ENCODE measurements at places on chromosomes 16 and 17. TPM values are rescaled to one million over a fixed set of nuclear protein-coding genes. Genes with fewer than 3 reads are reported as not detected.
A peak's percentile ranks its signal among the peaks of the same experiment; 100 is the strongest.

GRCh38 chr17:35915153-35915964, 15.2 kb downstream of the RDM1 start:
- no peak for DNase-seq

- peak; percentile 33 for DNase-seq
Measured at GRCh38 chr17:79778504-79779083, 646 bp downstream of the CBX2 start.

GRCh38 chr17:35738519-35739133, 7.2 kb downstream of the RASL10B start:
- DNase-seq = no peak

- DNase-seq = no peak
Measured at GRCh38 chr16:86157616-86158247, 258.8 kb downstream of the IRF8 start.

GRCh38 chr16:10558305-10558704, 22.1 kb downstream of the EMP2 start:
- no peak for DNase-seq

GRCh38 chr16:4328782-4329775, 13.2 kb downstream of the GLIS2 start:
- DNase-seq = no peak

GRCh38 chr17:82234211-82235055, 5.6 kb downstream of the SLC16A3 start:
- peak; percentile 77 for DNase-seq

DNA sequence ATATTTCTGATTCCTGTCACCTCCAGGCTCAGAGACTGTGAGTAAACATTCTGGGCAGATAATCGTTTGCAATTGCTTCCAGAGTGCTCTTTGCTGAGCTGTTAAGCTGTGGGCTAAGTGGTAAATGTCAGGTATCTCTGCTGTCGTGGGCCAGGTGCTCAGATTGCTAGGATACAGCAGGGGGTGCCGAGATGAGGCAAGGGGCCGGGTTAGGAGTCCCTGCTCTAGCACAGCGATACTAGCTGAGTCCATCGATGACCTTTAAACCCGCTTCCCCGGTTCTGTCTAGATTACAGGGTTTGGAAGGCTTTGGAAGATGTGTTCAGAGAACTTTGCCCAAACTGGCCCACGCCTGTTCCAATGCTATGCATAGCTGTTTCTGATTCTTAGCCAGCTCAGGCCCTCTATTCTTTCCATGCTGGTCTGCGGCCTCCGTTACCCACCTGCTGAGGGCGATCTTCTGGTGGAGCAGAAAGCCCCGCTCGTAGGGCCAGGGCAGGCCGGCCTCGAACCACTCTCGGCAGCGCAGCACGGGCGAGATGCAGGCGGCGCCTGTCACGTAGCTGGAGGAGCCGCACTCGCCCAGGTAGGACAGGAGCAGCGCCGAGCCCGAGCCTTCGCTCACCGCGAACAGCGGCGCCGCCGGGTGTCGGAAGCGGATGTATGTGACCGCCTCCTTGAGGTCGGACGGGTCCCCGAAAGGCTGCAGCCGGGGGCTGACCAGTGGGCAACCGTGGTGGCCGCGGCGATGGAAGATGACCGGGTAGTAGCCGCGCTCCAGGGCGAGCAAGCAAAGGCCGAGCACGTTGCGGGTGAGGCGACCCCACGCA, 979 bp downstream of the ABHD15 start:
- DNase-seq = peak; percentile 48

DNA sequence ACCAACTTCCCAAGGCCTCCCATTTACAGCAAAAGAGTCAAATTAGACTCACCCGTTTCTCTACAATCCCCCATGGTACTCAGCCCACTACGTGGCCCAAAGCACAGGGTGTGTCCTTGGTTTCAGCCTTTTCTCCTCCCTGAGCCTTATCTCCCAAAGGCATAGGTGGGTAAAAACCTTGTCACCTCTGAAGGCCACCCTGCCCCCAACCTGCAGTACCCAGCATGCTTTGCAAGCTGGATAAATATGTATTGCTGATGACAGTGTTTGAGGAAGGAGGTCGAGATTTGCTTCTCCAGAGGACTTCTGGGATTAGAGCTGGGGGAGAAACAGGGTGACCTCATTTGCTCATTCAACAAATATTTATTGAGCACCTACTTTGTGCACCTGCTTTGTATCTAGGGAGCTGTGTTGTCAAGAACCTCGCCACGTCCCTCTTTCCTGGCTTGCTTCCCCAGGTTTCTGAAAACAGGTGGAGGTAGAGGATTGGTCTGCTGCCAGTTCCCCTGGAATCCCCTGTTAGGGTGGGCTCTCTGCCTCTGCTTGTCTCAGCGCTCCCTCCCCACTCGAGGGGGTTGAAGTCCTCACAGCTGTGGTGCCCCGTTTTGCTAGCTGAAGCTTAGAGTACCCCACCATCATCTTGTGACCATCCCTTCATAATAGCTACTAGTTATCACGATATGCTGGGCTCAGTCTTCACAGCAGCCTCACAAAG, 3.0 kb downstream of the LASP1 start:
- DNase-seq = no peak

DNA sequence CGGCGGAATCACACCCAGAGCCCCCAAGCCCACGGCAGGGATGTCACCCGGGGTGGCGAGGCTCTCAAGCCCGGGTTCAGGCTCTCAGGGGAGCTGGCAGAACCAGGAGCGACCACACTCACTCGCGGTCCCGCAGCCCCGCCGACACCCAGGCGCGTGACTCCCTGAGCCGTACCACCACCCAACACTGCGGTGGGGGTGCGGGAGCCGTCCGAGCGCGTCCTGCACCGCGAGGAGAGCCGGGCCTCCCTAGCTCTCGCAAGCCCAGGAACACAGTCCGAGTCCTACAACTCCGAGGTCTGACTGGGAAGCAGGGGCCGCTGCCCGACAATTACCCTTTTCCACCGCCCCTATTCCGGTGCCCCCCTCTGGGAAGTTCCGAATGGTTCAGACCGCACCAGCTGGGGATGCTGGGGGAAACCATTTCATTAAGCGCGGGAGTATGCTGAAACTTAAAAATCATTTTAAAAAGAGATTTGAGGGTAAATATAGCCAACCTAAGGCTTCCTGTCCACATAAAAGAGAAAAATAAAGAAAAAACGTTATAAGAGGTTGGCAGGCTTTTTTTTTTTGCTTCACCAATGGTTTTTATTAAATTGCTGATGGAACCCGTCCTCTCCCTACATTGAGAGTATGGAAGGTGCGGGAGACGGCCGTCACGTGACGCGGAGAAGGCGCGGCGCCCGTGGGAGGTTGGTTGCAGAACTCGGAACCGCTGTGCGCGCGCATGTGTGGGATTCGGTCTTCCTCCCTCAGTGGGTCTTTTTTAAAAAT, at the start of gene FLCN:
FLCN (minus strand) TSS at position 143 of the 774 bp plus-strand sequence. CDS start 9,031 bp downstream, outside the sequence.
- peak; percentile 93 for DNase-seq

GRCh38 chr16:55701442-55702319, 45.9 kb downstream of the SLC6A2 start:
- peak; percentile 68 for DNase-seq

DNA sequence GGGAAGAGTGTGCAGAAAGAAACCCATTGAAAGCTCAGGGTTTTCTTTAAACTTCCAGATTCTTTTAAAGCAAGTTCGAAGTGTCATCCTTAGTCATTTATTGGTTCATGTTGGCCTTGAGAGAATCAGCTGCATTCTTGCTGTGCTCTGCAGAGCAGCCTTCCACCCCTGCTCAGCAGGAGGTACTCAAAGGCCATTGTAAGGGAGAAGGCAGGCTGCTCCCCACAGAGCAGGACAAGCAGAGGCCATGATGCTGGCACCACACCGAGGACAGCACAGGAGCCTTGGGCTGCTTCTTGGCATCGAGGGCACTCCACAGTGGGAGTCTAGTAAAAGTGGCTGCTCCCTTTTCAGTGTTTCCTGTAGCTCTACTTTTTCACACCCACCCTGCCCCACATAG, 29.6 kb downstream of the NMT1 start:
- no peak for DNase-seq

DNA sequence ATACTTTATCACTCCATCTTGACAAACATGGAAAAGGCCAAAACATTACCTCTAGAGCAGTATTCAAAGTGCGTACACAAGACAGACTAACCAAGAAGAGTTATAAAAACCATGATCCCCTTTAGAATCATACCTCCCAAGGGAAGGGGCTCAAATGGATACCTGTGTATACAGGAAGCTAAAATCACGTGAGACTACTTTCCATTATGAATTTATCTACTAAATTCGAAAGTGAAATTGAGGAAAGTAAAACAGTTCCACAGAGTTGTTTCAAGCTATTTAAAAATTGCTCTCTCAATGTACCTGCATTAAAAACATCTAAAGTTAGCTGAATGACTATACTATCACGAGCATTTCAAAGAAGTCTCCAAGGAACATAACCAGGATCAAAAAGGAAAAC, 32.7 kb downstream of the AP1G1 start:
- DNase-seq = no peak

DNA sequence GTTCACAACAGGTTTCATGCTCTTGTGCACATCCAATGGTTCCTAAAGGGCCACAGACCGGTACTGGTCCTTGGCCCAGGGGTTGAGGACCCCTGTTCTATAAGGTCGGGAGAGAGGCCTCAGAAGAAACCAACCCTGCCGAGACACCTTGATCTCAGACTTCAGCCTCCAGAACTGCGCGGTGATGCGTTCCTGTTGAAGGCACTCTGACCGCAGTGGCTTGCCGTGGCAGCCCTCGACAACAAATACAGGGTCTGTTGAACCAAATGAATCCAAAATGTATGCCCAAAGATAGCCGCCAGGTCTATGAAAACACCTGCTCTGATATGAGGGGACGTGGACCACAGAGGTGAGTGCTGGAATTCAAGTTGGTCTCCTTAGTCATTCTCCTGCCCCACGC, 389.8 kb downstream of the SEC14L1 start:
- no peak for DNase-seq

GRCh38 chr17:82600731-82601446, 47.4 kb downstream of the WDR45B start:
- DNase-seq = no peak

The SGCA gene
- total RNA-seq = 2.0 TPM

The RUNDC3A gene
- total RNA-seq = 2.7 TPM

The MYH2 gene
- not detected for total RNA-seq

The GAS2L2 gene
- not detected for total RNA-seq

The FBXO47 gene
- not detected for total RNA-seq

The SNAI3 gene
- 1.3 TPM for total RNA-seq

The CD79B gene
- total RNA-seq = 1.8 TPM

The GIT1 gene
- total RNA-seq = 40.8 TPM

The IGSF6 gene
- 1.3 TPM for total RNA-seq

The QPRT gene
- total RNA-seq = 5.6 TPM

All from thyroid gland (tissue), 4 donors.